ENCODE measurements at places on chromosomes 7 and 10. TPM values are rescaled to one million over a fixed set of nuclear protein-coding genes. Genes with fewer than 3 reads are reported as not detected.
A peak's percentile ranks its signal among the peaks of the same experiment; 100 is the strongest.

DNA sequence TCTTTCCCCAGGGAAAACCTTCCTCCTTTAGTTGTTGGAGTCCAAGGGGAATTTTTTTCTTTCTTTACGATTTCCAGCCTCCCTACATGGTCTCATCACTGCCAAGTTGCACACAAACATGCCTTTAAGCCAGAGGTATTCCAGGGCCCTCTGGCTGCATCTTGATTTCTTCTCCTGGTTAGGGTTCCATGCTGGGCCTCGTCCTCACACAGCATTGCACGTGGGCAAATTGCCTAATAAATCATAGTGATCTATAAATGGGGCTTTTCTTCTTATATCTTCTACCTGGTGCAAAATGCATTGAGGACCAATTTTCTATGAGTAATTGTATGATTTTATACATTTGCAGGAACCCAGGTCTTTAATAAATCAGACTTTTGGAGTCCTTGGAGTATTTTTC lies 284.2 kb downstream of the C7orf25 start:
- no peak for DNase-seq
- H3K36me3 ChIP-seq, result no peaks in the 10 kb centered on the region
- no peaks in the 10 kb centered on the region for H3K27me3 ChIP-seq
- no peak overlapping the region for H3K27ac ChIP-seq
- peaks cover 9% of the 10 kb centered on the region for H3K4me1 ChIP-seq

DNA sequence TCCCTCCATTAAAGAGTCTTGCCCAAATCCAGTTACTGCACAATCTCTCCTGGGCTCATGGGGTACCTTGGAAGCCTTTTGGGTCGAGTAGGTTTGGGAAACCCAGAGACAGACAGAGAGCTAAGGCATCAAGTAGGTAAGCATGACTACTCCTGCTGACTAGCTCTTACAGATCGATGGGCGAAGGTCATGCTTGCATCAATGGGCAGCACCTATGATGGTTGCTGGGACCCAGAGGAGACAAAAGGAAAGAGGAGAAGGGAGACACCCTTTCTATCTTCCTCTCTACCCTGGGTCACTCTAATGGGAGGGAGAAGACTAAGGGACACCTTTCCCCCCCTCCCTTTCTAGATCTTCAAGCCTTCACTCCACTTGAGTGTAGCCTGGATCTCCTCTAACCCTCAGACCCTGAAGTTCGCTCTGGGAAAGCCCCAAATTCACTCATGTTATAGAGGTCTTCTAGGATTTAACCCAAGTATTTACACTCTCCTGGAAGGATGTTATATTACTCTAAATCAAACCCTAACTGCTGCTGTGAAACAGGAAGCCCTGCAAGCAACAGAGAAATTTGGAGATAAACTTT lies 31.6 kb upstream of the ZNF746 start:
- DNase-seq, result no peak
- H3K36me3 ChIP-seq, result no peaks in the 10 kb centered on the region
- H3K4me3 ChIP-seq, result no peak overlapping the region
- no peaks in the 10 kb centered on the region for H3K4me1 ChIP-seq
- H3K27me3 ChIP-seq, result no peaks in the 10 kb centered on the region

Gene HOXA11
- 4.7 TPM for total RNA-seq

- no peaks in the 10 kb centered on the region for H3K36me3 ChIP-seq
- H3K4me3 ChIP-seq, result peak within 1 kb of the TSS; percentile 74
- peak within 1 kb of the TSS; percentile 83 for H3K27ac ChIP-seq
- peaks cover 51% of the 10 kb centered on the region for H3K27me3 ChIP-seq
These were observed at the start of gene TWIST1 for GRCh38 chr7:19117091-19117869. TWIST1 (minus strand) TSS chr7:19117636; CDS start chr7:19117321, 315 bp downstream.

DNA sequence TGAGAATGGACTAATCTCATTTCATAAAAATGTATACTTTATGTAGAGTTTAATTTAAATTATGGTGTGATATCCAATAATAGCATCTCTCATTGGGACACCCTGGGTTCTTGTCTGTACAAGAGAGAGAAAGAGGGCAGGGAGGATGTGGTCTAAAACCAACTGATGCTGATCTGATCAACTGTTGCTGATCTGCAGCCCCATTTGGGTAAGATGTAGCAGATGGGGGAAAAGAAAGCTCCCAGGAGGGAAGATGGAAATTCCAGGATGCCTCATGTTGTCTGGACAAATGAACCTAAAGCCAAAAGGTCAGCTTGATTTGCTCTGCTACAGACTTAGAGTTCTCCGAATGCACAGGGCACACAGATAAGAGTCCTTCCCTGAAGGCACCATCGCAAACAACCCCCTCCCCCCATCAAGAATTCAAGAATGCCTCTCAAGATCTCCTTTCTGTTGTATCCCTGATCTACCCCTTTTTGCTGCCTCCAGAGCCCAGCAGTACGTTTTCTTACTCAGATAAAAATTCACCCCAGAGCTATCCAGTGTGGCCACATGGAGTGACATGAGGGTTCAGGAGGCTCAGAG lies 171.4 kb upstream of the INHBA start:
- peaks cover 4% of the 10 kb centered on the region for H3K4me1 ChIP-seq
- no peaks in the 10 kb centered on the region for H3K27me3 ChIP-seq
- no peak for DNase-seq
- no peak overlapping the region for H3K27ac ChIP-seq
- H3K36me3 ChIP-seq, result no peaks in the 10 kb centered on the region

- no peaks in the 10 kb centered on the region for H3K4me1 ChIP-seq
- no peak for DNase-seq
- no peak overlapping the region for H3K4me3 ChIP-seq
- no peaks in the 10 kb centered on the region for H3K36me3 ChIP-seq
- H3K27ac ChIP-seq, result no peak overlapping the region
These were observed 82.8 kb upstream of the GRB10 start for GRCh38 chr7:50865450-50865849.

- no peaks in the 10 kb centered on the region for H3K4me1 ChIP-seq
- no peak for DNase-seq
- no peak overlapping the region for H3K27ac ChIP-seq
- no peaks in the 10 kb centered on the region for H3K27me3 ChIP-seq
- peaks cover 3% of the 10 kb centered on the region for H3K36me3 ChIP-seq
- H3K4me3 ChIP-seq, result no peak overlapping the region
These were observed 13.7 kb upstream of the CROT start for GRCh38 chr7:87331687-87332252.

DNA sequence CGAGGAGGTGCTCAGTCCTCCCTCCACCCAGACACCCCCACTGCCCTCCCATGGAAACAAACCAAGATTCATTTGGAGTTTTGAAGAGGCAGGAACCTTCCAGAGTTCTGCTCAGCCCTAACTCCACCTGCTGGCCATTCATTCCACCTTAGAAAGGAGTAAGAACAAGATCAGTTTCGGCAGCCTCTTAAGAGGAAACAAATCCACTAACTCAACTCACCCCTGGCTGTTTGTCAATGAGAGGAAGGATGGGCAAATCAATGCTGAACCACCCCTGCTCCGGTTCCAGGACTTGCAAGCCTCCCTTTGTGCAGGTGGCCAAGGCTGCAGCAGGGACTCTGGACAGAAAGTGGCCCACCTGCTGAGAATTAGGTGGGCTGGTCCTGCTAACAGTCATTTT lies 26.2 kb downstream of the CCDC3 start:
- H3K4me3 ChIP-seq, result no peak overlapping the region
- peaks cover 13% of the 10 kb centered on the region for H3K4me1 ChIP-seq
- no peak overlapping the region for H3K27ac ChIP-seq
- H3K27me3 ChIP-seq, result no peaks in the 10 kb centered on the region

DNA sequence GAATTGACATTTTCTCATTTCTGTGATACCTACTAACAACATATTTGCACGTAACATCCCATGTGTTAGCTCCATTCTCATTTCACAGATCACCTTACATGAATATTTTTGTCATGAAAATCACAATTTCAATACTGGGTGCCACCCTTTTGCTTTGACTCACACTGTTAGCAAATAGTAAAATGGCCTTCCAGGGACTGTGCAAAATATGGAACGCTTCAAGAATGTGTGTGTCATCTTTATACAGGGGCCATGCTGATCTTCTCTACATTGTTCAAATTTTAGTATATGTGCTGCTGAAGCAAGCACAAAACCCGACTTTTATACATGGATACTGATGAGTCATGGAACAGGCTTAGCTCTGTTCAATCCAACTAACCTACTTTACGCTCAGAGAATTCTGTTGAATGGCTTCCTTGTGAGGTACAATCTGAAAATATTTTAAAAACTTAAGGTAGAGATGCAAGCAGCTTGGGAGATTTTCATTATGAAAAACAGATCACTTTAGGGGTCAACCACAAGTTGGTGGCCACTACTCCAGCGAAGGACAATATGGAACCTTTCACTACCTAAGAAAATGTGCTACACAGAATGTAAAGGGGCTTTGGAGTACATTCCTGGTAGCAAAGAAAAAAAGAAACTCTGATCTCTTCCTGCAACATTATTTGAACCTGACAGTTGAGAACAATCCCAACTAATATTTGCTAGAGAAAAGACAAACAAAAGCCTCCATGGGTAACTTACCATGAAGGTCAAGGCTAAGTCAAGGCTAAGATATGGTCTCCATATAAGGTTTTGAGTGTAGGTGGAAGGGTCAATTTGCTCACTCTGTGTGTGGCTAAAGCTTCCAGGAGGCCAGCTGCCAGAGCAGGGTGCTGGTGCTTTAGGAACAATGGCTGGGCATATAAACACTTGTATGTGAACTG lies 11.9 kb downstream of the ANKRD26 start:
- DNase-seq, result no peak
- no peak overlapping the region for H3K4me3 ChIP-seq
- H3K36me3 ChIP-seq, result peaks cover 39% of the 10 kb centered on the region
- H3K27me3 ChIP-seq, result no peaks in the 10 kb centered on the region
- no peaks in the 10 kb centered on the region for H3K4me1 ChIP-seq

DNA sequence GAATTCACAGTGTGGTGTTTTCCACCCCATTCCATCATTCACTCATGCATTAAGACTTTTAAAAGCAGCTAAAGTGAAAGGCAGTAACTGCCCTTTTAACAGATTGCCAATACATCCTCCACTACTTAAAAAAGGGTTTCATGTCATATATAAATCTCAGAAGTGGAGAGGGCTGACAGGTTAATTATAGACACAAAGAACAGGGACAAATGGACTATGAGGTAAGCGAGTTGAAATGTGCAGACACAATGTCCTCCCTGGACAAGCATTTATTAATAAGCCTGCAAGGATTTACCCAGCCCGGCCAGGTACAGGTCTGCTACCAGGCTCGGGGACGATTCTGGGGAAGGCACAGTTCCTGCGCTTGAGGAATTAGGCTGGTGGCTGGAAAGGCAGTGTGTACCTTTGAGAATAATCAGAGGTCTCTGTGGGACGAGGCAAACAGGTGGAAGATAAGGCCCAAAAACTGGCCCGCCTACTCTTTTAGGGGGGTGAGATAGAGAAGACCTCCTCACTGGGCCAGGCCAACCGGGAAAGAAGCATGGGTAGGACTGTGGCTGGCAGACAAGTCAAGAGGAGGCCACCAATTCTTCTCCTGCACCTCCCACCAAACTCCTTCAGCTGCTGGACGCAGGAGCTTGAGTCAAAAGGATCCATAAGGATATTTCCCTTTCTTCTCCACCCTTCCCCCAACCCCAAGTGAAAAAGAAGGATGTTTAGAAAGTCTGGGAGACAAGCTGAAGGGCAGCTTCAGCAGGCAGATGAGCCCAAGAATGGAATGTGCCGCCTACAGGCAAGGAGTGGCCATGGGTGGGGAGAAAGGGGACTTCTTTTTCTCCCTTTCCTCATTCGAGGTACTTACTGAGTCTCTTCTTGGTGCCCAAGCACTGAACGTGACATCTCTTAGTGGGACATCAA lies 1.5 kb downstream of the PDLIM1 start:
- peak overlapping the region; percentile 6 for H3K27ac ChIP-seq
- peaks cover 6% of the 10 kb centered on the region for H3K4me1 ChIP-seq

Gene GJD4
- 2.0 TPM for total RNA-seq

Gene PDZD7
- total RNA-seq, result 1.2 TPM

Gene H2AZ2
- 110 TPM for total RNA-seq

DNA sequence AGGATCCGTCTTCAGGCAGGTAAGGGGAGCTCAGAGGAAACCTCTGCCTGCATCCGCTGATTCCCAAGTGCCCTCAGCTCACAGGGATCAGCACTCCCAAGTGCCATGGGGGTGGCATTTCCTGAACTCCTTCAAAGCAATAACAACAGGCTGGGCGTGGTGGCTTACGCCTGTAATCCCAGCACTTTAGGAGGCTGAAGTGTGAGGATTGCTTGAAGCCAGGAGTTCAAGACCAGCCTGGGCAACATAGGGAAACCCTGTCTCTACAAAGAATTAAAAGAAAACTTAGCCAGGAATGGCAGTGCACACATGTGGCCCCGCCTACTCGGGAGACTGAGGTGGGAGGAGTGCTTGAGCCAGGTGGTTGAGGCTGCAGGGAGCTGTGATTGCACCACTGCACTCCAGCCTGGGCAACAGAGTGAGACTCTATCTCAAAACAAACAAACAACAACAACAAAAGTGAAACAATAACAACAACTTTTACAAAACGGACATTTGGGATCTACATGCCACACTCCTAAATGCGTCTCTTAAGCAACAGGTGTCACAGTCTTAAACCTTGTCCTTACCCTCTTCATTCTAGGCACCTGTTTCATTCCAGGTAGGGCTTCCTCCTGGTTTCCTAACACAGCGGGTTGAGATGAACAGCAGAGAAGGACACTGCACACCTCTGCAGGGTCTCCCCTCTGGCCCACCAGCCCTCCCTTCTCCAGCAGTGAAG lies 73.8 kb downstream of the PAXIP1 start:
- no peaks in the 10 kb centered on the region for H3K27me3 ChIP-seq
- DNase-seq, result no peak
- no peaks in the 10 kb centered on the region for H3K36me3 ChIP-seq
- peak overlapping the region; percentile 59 for H3K4me3 ChIP-seq
- peak overlapping the region; percentile 95 for H3K27ac ChIP-seq

- H3K36me3 ChIP-seq, result no peaks in the 10 kb centered on the region
- H3K4me3 ChIP-seq, result no peak overlapping the region
- H3K27me3 ChIP-seq, result no peaks in the 10 kb centered on the region
- peaks cover 11% of the 10 kb centered on the region for H3K4me1 ChIP-seq
These were observed 6.4 kb upstream of the ANXA11 start for GRCh38 chr10:80211786-80212185.

Gene GCK
- 4.4 TPM for total RNA-seq

Gene UBN2
- total RNA-seq, result 9.3 TPM

- H3K4me1 ChIP-seq, result peaks cover 28% of the 10 kb centered on the region
- no peak for DNase-seq
- H3K36me3 ChIP-seq, result no peaks in the 10 kb centered on the region
- H3K27me3 ChIP-seq, result peaks cover 11% of the 10 kb centered on the region
- H3K4me3 ChIP-seq, result no peak overlapping the region
These were observed 120.7 kb downstream of the PRKAG2 start for GRCh38 chr7:151756076-151756731.
